Activated naive CD4-positive, alpha-beta T cell (primary cell): ENCODE measurements at places on chromosomes 13 and 19.

DNA sequence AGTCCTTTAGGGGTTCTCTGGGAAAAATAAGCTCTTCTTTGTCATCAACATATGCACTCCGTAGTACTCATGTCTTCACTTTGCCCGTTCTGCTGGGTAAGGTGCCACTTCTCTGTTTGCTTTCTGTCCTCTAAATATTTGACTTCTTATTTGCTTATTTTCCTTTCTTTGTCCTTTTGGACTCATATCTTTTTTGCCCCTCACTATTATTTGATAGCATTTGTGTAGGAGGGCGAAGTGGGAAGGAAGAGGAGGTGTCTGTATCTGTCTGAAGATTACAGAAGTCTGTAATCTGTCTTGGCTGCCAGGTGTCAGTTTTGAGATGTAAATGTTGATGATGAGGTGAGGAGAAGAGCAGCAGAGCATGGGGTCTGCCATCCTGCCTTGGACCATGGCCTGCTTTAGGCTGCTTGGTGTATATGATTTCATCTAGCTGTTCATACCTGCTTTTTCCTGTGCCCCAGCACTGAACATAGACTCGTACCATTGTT lies 30.8 kb downstream of the USPL1 start:
- DNase-seq, result no peak

GRCh38 chr19:17565611-17566010 lies 10.2 kb downstream of the COLGALT1 start:
- DNase-seq, result no peak

- DNase-seq, result no peak
Observed at GRCh38 chr19:28869459-28869858, 343.5 kb downstream of the UQCRFS1 start.

GRCh38 chr19:10026744-10027143 lies 13.5 kb downstream of the RDH8 start:
- no peak for DNase-seq

GRCh38 chr19:17554968-17555479 lies 425 bp upstream of the COLGALT1 start:
- no peak for DNase-seq

- DNase-seq, result no peak
Observed at GRCh38 chr19:2014131-2014571, 1.4 kb downstream of the BTBD2 start.

DNA sequence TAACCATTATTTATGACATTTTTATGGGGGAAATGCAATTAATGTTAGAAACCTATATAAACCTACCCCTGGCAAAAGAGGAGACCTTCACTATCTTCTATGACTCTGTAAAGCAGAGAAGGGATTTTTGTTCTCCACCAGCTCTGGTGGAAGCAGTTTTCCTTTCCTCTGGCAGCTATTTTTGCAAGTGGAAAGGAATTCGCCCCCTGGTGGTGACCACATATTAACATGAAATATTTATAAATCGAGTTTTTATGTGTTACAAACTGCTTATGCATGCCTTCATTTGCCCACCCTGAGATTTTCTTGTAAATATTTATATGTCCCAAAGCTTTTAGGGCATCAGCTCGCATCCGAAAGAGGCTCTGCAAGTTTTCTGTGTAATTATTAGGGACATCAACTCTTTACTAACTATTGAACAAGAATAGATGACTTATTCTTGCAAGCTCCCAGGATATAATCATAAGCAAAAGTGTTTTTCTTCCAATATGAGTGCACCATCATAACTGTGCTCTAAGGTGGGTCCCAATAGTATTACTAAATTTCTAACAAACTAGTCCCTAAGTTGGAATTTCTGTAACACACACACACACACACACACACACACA lies 62.4 kb downstream of the SERTM1 start:
- DNase-seq, result no peak

DNA sequence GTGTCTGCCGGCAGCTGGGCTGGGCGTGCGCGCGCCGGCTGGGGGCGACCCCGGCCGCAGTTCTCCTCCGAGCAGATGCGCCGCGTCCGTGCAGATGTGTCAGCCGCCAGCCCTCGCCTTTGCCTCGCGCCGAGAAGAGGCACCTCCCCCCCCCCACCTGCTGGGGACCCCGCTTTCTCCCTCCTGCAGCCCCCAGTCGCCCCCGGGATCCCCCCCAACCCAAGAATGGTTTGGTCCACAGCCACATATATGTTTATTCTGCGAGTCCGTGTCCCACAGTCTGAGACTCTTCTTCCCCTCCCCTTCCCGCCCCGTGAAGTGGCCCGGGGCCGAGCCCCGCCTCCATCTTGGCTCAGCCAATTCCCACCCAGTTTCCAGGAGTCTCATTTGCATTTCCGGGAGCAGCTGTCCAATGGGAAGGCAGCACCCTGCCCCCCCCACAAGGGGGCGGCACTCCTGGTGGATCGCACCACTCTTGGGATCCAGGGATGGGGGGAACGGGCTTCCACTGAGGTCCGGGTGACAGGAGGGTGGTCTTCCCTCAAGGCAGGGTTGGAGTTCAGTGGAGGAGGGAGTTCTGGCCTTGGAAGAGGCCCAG lies 8.6 kb downstream of the ISOC2 start:
- DNase-seq, result no peak

DNA sequence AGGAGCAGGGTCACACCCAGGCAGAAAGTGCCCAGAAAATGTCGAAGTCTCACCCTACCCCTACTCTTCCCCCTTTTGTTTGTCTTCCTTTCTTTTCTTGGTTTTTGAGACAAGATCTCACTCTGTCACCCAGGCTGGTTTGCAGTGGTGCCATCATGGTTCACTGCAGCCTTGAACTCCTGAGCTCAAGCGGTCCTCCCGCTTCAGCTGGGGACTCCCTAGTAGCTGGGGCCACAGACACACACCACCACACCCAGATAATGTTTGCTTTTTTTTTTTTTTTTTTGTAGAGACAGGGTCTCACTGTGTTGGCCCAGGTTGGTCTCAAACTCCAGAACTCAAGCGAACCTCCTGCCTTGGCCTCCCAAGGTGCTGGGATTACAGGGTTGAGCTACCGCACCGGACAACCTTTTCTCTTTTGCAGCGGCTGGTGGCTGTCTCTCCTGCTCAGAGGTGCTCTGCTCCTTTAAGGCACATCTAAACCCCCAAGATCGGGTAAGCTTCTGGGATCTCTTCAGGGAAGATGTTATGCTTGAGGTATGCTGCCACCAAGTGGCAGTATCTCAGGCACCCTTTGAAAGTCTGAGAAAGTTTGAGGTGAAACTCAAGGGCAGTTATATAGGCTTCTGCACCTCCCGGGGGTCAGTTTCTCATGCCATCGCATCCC lies 22.4 kb upstream of the EBI3 start:
- DNase-seq, result no peak
